Thyroid gland (tissue), 4 donors: ENCODE measurements at places on chromosomes 4 and X.

GRCh38 chr4:93237521-93237920 lies 591.0 kb upstream of the ATOH1 start:
- no peak for DNase-seq

DNA sequence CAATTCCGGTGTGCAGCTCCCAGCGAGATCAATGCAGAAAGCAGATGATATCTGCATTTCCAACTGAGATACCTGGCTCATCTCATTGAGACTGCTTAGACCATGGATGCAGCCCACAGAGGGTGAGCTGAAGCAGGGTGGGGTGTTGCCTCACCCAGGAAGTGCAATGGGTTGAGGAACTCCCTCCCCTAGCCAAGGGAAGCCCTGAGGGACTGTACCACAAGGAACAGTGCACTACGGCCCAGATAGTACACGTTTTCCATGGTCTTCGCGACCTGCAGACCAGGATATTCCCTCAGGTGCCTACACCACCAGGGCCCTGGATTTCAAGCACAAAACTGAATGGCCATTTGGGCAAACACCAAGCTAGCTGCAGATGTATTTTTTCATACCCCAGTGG lies 150.0 kb downstream of the TET2 start:
- DNase-seq = no peak

DNA sequence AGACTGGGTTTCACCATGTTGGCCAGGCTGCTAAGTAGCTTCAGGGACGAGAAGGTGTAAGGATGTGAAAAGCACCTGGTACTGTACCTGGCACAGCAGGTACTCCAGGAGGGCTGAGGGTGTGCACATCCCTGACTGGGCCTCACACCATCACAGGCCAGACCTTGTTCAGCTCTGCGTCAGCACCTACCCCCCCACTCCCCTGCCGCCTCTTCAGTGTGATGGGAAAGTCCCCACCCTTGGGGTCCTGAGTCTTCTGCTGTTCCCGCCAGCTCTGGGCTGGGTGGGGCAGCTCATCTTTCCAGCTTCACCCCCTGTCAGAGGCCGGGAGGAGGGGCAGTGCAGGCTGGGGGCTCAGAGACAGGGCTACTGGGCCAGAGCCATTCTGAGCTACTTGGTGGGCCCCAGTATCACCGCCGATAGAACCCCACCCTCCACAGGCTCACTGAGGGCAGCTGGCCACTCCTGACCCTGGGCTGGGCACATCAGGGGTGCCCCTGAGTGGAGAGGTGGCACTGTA lies 6.7 kb upstream of the SH3BP2 start:
- no peak for DNase-seq

DNA sequence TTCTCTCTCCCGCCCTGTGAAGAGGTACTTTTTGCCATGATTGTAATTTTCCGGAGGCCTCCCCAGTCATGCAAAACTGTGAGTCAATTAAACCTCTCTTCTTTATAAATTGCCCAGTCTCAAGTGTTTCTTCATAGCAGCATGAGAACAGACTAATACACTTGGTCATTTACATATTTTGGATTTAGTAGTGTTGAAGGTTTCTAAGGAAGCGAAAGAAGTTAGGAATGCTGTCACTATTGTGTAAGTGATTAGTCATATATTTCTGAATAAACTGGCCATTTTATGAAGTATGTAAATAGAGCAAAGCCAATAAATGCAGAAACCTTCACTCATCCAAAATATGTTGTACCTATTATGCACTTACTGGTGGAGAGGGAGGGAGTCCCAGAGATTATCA lies 34.4 kb upstream of the GK2 start:
- DNase-seq = no peak

GRCh38 chr4:9874385-9874784 lies 93.0 kb downstream of the DRD5 start:
- no peak for DNase-seq

DNA sequence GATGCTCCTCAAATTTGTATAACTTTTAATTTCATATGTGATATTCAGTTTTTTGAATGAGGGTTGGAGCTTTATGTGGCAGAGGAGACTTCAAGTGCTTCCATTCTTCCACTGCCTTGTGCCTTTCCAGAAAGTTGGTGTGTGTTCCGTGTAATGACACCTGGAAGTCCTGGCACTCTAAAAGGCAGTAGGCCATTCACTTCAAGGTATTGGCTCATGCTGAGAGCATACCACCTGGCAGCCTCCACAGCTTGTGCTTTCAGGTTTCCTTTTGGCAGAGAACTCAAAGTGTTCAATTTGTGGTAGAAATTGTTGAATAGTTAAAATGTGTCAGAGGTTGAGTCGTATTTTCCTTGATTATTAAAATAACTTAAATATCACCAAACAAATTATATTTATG lies 49.6 kb downstream of the GRIA2 start:
- DNase-seq = peak; percentile 54

DNA sequence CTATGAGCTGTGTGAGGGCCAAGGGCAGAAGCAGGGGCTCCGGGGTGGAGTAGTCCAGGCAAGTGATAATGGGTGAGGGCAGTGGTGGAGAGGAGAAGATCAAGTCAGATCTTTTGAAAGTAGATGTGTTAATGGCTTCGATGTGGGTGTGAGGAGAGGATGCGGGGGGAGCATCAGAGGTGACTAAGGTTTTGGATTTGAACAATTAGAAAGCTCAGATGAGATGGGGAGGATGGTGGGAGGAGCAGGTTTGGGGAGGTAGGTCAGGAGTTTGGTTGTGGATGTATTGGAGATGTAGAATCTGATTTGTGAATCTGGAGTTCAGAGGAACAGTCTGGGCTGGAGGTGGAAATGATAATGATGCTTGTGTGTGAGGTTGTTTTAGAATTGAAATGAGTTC lies 4.6 kb downstream of the FTSJ1 start:
- no peak for DNase-seq

- DNase-seq = peak; percentile 7
Measured at GRCh38 chr4:127015667-127016117, 617.1 kb upstream of the INTU start.

- DNase-seq = no peak
Measured at GRCh38 chr4:151809716-151810115, 48.9 kb upstream of the GATB start.

DNA sequence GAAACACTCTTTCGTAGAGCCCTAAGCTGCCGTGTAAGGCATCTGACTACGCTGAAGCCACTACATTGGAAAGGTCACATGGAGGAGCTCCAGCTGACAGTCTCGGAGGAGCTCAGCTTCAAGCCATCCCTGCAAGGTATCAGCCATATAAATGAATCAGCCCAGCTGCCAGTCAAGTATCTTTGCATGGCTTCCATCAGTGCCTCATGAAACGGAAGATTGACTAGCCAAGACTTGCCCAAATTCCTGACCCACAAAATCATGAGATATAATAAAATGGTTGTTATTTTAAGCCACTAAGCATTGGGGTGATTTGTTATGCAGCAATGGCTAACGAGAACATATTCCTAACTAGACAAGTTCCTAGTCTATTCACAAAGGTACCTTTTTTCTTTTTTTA lies 104.1 kb upstream of the SCOC start:
- no peak for DNase-seq

DNA sequence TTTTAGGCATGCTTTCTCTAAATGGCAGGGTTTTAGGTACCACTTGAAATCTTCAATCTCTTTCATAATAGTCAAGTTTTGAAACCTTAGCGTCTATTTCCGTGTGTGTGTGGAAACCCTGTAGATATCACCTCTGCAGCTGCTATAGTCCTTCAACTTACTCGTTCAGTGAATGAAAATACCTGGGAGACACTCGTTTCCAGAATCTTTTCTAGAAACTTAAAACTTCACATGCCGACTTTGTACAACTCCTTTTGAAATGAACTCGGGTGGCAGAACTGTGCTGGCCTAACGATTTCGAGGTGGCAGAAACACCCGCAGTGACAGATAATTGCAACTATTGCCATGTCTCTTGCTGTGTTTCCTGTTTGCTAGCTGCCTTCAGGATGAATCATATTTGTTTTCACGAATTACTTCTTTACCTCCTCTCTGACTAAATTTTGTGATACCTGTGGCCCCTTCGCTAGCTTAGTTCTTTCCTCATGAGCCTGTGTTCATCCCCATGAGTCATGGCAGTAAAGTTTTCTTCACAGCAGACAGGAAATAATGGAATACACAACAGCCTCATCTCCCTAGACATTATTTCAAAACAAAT lies 104.7 kb upstream of the SMIM10 start:
- DNase-seq = no peak

DNA sequence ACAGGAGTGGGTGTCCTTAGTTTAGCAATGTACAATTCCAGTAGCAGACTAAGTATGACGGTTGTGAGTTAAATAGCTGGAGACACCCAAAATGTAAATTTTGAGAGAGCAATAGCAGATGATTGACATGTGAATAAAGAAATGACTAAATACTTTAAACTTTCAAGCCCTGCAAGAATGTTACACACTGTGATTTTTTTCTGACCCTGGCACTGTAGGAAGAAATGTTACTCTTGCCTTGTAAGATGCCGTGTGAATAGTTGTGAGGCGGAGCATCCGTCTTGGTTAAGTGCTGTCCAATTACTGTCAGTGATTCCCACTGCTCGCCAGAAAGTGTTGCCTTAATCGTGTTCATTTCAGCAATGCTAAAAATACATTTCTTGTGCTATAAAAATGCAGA lies 1248.1 kb downstream of the RAPGEF2 start:
- DNase-seq = no peak

- DNase-seq = no peak
Measured at GRCh38 chr4:71404049-71404448, 65.2 kb downstream of the SLC4A4 start.

DNA sequence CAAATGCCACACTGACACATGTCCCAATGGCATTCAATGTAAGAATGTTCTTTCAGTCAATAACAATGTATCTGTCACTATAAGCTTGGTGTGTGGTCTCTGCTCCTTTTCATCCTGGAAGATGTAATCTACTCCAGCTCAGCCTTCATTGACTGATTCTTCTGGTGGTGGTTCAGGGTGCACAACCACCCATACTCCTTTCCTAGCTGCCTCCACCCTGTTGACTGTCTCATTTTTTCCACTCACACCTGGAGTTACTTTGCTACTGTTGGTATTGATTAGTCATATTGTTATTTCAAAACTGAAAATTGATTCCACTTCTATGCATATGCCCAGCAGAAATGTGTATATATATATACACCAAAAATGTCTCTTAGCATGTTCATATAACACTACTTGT lies 140.5 kb downstream of the ASB9 start:
- no peak for DNase-seq

DNA sequence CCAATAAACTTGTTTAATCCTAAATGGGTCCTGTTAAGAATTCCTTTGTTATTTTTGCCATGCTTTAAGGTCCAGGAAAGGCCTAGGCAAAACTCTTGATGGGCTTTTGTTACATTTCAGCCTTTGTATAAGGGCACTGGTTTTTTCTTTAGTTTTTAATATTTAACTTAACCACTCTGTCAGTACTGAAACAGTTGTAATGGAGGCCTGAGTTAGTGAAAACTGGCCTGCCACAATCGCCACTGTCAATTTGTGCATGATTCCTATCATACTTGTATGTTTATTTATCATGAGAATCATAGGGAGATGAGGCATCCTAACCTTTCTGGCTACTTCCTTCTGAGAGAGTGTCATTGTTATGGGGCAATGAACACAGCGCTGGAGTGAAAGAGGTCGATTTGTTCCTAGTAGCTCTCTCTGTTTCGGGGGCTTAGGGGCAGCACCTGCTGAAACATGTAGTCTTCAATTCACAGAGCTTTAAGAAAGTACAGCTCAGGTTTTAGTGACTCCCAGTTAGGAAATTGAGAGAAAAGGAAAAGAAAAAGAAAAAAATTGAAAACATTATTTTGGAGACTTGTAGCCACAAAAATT lies 393.8 kb upstream of the FSTL5 start:
- DNase-seq = no peak

DNA sequence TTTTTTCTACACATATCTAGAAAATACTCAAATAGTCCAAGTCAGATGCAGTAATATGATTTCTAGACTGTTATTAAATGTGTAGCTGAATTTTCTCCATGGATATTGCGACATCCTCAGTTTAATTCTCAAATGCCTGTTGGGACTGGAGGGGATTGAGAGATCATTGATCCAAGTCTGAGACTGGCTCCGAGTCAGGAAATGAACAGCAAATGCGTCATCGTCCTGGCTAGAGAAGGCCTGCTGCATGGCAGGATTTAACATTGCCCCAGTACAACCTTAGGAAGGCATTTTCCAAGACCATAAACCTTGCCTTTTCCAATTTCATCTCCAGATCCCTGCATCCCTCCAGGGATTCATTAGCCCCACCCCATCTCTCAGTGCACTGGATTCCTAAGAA lies 56.6 kb upstream of the SLC6A14 start:
- peak; percentile 1 for DNase-seq

DNA sequence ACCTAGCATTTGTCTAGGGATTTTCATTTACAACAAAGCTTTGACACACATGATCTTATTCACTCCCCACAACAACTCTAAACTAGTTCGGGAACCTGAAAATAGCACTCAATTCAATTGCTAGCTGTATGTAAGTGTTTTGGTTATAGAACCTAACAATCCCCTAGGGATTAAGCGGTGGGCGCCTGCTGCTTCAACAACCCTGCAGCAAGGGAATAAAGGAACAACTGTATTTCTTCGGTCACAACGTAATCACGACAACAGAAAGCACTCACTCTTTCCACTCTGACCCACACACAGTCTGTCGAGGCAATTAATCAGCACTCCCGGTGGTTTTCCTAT lies 674 bp upstream of the DIAPH2 start:
- no peak for DNase-seq

- peak; percentile 14 for DNase-seq
Measured at GRCh38 chrX:84046403-84046984, 141.5 kb downstream of the RPS6KA6 start.

DNA sequence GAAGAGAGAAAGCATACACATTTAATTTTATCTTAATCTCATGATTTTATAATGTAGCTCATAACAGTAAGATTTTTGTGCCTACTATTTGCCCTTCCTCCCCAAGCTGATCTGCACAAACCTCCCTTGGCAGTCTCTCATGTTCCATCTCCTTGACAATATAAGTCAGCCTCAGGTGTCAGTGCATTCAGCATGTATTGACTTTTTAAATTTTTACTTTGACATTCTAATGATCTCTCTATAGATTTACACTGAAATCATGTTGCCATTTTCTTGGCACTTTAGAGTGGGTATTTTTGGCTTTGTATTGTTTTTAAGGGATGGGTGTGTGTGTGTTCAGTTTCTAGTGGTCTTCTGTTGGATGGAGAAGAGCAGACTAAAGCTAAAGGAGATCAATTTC lies 505.3 kb upstream of the CPEB2 start:
- DNase-seq = no peak

DNA sequence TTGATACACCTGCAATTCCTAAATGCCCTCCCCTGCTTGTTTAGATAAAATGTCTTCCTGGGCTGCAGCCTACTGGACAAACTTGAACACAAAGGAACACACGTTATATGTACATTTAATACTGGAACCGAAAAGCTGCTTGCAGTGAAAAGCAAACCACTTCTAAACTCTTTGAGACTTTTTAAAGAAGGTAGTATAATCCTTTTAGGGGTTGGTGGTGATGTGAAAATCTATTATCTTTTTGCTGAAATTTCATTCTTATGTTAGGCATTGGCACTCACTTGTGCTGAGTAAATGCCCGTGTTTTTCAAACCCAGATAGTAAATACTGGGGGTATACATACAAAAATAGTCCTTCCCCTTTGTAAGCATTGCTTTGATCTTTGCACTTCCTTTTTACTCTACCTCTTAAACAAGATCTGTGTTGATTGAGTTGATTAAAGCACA lies 2.2 kb downstream of the NFKB1 start:
- no peak for DNase-seq
